Thyroid gland (tissue), 4 donors: ENCODE measurements at places on chromosomes 6 and 20.
A peak's percentile ranks its signal among the peaks of the same experiment; 100 is the strongest.

DNA sequence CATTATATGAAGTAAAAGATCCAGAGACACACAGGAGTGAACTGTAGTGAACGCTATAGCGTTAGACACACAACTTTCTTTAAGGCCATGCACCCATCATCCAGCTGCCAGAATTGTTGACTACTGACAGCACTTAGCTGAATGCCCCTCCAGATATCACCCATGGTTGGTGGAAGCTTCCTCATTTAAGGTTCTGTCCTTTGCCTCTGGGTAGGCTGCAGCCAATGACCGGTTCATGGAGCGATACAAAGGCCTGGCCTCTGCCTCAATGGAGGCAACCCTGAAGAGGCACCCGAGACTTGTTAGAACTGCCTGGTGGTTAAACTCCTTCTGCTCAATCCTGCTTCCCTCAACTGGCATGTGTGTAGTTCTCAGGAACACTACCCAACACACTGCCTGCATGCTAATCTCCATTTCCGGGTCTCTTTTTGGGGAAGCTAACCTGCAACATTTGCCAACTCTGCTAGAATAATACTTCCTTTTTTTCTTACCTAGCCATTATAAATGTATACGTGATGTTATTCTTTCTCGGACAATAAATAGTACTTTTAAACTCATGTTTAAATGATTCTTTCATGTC lies 49.8 kb upstream of the THEMIS start:
- no peak overlapping the region for H3K4me3 ChIP-seq
- no peak overlapping the region for H3K27ac ChIP-seq
- H3K4me1 ChIP-seq = no peaks in the 10 kb centered on the region
- H3K36me3 ChIP-seq = no peaks in the 10 kb centered on the region
- no peaks in the 10 kb centered on the region for H3K27me3 ChIP-seq
- no peak for DNase-seq

GRCh38 chr6:31859923-31860322 lies 2.7 kb downstream of the NEU1 start:
- H3K4me3 ChIP-seq = no peak overlapping the region
- DNase-seq = no peak
- peaks cover 23% of the 10 kb centered on the region for H3K36me3 ChIP-seq

DNA sequence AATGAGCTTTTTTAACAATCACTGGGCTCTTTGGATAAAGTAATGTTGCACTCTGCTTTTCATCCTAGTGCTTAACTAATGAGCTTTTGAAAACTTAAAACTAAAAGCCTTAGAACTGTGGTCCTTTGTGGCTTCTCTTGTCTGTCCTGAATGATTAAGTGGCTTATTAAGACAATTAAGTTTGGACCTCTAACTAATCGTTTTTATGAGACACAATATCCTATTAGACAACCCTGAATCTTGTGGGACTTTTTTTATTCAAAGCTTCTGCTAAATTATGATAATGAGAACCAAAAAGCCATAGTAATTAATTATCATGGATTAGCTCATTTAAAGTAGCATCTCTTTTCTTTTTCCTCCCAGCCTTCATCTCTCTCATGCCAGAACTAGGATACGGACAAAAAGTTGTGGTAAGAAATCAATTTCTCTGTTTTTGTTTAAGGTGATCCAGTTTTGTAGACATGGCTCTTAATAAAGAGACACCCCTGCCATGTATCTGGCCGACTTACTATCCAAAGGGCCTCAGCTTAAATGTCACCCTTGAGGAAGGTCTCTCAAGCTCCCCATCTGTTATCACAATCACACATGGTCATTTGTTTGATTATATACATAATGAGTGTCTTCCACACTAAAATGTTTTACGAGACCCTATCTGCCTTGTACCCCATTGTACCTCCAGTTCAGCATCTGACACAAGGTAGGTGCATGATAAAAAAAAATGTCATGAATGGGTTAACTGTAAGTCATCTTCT lies 384.4 kb upstream of the IRAK1BP1 start:
- H3K4me3 ChIP-seq = no peak overlapping the region
- H3K36me3 ChIP-seq = no peaks in the 10 kb centered on the region
- no peaks in the 10 kb centered on the region for H3K4me1 ChIP-seq
- H3K27me3 ChIP-seq = no peaks in the 10 kb centered on the region
- DNase-seq = no peak

- H3K4me3 ChIP-seq = no peak overlapping the region
- no peaks in the 10 kb centered on the region for H3K4me1 ChIP-seq
- H3K27ac ChIP-seq = no peak overlapping the region
- no peak for DNase-seq
- no peaks in the 10 kb centered on the region for H3K36me3 ChIP-seq
Measured at GRCh38 chr6:40958738-40959137, 80.3 kb downstream of the UNC5CL start.

GRCh38 chr6:160260367-160260766 lies 1.7 kb upstream of the SLC22A2 start:
- no peak overlapping the region for H3K27ac ChIP-seq
- no peaks in the 10 kb centered on the region for H3K27me3 ChIP-seq
- DNase-seq = no peak
- H3K4me3 ChIP-seq = no peak overlapping the region
- no peaks in the 10 kb centered on the region for H3K36me3 ChIP-seq

DNA sequence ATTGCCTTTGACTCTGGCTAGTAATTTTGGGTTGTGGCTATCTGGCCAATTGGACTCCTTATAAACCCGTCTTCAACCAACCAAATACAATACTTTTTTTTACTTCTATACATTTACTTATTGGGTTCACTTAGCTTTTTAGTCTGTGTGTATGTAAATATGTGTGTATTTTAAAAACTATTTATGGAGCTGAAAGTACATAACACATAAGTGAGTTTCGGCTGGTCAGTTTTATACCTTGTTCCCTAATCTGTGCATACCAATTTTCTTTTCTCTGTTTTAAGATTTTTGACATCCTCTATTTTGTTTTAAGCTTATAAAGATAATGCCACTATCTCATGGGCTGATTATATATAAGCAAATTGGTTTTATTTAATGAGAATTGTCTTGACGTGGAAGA lies 129.5 kb downstream of the LRRC1 start:
- no peaks in the 10 kb centered on the region for H3K27me3 ChIP-seq
- H3K27ac ChIP-seq = peak overlapping the region; percentile 64
- DNase-seq = no peak
- no peaks in the 10 kb centered on the region for H3K36me3 ChIP-seq
- peaks cover 78% of the 10 kb centered on the region for H3K4me1 ChIP-seq
- H3K4me3 ChIP-seq = no peak overlapping the region

GRCh38 chr6:18268066-18268465 lies 3.7 kb upstream of the DEK start:
- H3K4me3 ChIP-seq = no peak overlapping the region
- peaks cover 5% of the 10 kb centered on the region for H3K4me1 ChIP-seq
- no peaks in the 10 kb centered on the region for H3K36me3 ChIP-seq
- no peak overlapping the region for H3K27ac ChIP-seq
- DNase-seq = no peak
- no peaks in the 10 kb centered on the region for H3K27me3 ChIP-seq
